ENCODE measurements at places on chromosomes 12 and 14.

GRCh38 chr12:4169531-4169930 is 104.0 kb upstream of the CCND2 start:
- no peak for DNase-seq

DNA sequence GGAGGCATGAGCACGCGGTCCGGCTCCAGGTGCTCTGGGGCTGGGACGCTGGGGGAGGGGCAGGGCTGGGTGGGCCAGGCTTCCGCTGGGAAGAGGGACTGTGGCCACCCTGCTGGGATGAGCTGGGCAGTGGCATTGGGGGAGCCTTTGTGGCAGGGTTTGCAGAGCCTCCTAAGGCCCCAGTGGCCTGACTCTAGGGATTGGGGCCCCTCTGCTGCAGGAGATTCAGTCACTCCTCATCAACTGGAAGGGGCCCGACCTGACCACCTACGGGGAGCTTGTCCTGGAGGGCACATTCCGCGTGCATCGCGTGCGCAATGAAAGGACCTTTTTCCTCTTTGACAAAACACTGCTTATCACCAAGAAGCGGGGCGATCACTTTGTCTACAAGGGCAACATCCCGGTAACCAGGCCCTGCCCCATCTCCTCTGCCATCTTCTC is 26.9 kb downstream of the PLEKHG3 start:
- no peak for DNase-seq

DNA sequence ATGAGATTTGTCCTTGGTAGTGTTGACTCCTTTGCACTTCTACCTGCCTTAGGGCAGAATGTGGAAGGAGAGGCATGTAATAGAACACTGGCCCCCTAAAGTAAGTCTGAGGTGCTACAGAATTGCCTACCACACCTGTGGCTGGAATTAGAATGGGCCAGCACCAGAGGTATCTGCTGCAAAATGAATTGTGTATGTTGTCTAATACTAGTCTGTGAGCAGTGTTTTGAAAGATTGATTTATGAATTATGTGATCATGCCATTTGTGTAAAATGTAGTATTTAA is 5.7 kb upstream of the STYX start:
- DNase-seq: no peak

- DNase-seq: no peak
Observed at GRCh38 chr12:91561958-91562325, 379.3 kb upstream of the DCN start.

DNA sequence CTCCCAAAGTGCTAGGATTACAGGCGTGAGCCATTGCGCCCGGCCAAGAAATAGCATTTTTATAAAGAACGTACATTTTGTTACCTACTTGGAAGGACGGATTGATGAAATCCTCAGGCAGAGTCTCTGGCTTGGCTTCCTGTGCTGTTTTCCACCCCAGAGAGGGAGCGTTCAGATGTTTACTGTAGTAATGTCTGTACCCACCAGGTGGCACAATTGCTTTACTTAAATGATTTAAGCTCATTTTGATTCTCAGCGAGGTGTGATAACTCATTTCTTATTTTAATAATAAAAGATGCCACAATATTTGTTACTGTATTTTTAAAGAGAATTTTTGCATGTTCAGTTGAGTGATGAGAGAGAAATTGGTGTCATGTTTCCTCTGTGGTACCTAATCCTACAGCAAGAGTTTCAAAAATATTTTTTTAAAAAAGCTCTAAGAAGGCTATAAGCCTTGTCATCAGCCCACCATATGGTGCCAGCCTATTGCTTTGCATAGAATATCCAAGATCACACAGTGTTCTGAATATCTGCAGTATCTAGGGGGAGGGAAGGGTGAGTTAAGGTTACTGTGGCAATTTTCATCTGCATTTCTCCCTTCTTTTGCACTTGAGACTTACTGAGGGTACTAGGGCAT is 82.6 kb upstream of the TRAF3 start:
- peak; percentile 20 for DNase-seq

DNA sequence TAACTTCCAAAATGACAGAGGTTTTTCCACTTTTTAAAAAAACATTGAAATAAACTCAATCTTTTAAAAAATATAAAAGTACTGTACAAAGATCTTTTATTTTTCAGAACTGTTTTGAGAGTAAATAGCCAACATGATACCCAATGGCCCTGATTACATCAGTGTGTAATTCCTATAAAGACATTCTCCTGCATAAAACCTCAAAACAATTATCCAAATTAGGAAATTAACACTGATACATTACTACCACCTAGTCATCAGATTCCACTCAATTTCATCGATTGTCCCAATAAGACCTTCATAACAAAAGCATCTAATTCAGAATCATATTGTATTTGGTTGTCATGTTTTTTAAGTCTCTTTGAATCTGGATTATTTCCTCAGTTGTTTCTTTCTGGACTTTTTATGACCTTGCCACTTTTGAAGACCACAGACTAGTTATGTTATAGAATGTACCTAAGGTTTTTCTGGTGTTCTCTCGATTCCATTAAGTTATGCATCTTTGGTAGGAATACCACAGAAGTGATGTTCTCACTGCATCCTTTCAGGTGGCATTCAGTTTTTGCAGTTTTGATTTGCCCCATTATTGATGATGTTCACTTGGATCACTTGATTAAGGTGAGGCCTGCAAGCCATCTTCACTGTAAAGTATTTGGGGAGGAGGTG is 4.0 kb upstream of the YEATS4 start:
- DNase-seq: no peak

GRCh38 chr14:65074449-65075150 is 27.7 kb downstream of the MAX start:
- no peak for DNase-seq

DNA sequence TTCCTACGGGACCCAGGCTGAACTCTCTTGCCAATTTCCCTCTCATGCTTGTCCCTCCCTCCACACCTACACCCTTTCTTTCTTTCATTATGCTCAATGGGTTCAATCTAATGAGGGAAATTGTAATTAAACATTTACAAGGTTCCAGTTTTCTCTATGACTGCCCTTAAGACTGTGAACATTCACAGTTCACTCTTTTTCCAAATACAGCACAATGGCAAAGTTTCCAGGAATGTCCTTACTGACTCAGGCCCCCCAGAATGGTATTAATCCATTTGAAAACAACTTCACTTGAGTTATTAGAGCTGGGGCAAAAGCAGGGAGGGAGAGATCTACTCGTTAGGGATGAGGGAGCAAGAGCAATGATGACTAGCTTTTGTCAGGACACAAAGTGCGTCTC is 892.1 kb downstream of the NRXN3 start:
- no peak for DNase-seq
